ENCODE measurements at places on chromosomes 4 and X. TPM values are rescaled to one million over a fixed set of nuclear protein-coding genes. Genes with fewer than 3 reads are reported as not detected.
A peak's percentile ranks its signal among the peaks of the same experiment; 100 is the strongest.

Gene PITX2
- total RNA-seq, result 8.6 TPM

- no peak for DNase-seq
Observed at GRCh38 chrX:8845060-8845459, 43.9 kb upstream of the FAM9A start.

DNA sequence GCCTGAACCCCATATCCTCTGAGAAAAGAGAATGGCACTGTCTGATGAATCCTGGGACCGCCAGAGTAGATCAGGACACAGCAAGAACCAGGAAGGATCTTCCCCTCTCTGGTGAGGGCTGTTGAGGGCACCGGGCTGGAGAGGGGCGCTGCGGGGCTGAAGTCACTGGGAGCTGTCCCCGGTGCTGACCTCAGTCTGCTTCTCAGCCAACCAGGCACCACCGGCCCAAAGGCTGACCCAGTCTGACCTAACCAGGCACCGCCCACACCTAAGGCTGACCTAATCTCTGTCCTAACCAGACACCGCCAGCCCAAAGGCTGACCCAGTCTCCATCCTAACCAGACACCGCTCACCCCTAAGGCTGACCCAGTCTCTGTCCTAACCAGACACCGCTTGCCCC is 82.8 kb downstream of the CPZ start:
- DNase-seq, result no peak

GRCh38 chrX:137031517-137032340 is 2.1 kb downstream of the GPR101 start:
- no peak for DNase-seq

Gene RHOXF2B
- total RNA-seq, result not detected

- DNase-seq, result no peak
Observed at GRCh38 chr4:136012220-136012619, 1520.1 kb downstream of the PCDH18 start.

DNA sequence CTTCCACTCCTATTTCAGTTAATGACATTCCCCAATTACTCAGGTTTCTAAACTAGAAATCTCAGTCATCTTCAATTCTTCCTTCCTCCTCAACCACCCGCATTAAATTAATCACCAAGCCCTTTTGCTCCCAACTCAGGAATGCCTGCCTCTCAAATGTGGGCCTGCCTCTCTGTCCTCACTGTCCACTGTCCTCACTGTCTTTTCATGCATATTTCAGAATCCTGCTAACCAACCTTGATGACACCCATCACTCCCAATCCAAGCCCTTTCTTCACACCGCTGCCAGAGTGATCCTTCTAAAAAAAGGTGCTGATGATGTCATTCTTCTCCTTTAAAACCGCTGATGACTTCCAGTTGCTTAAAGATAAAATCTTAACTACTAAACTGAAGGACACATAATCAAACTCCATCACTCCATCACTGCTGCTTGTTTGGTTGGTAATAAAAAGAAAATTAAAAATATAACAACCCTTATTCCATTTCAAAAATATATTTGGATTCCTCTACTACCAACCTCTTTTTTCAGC is 5.1 kb upstream of the APBB2 start:
- DNase-seq, result no peak

- DNase-seq, result no peak
Observed at GRCh38 chrX:2751291-2751690, 549 bp upstream of the XG start.

DNA sequence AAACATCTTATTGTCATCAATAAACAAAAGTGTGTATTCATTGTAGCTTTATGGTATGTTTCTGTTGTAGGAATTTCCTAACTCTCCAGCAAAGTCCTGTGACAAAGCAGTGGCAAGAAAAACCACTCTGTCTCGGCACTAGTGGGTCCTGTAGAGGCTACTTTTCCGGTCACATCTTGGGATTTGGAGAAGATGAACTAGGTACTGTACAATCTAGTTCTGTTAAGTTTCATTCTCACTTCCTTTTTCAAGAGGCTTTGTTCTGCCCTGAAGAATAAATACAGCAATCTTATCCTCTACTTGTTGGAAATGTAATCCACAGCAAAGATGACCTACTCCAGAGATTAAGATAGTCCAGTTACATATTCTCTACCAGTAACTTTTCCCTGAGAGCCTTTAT is 69.3 kb downstream of the HHIP start:
- no peak for DNase-seq

DNA sequence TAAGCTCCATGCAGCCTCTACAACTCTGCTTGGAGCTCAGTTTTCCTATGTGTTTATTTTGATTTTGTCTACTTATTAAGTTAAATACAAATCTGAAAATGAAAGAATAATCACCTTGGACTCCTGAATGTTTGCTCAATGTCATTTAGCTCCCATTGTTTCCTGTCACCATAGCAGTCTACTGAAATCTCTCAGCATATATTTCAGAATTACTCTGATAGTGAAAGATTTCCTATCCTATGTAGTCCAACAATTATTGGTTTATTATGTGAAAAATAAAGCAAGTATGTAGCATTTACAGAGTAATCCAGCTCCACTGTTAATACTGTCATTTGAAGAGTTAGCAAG is 168.4 kb downstream of the CBR4 start:
- DNase-seq, result no peak

Gene MAOA
- total RNA-seq, result 11.8 TPM

- DNase-seq, result no peak
Observed at GRCh38 chr4:99670409-99671073, 12.9 kb upstream of the C4orf54 start.

Gene DDIT4L
- not detected for total RNA-seq

DNA sequence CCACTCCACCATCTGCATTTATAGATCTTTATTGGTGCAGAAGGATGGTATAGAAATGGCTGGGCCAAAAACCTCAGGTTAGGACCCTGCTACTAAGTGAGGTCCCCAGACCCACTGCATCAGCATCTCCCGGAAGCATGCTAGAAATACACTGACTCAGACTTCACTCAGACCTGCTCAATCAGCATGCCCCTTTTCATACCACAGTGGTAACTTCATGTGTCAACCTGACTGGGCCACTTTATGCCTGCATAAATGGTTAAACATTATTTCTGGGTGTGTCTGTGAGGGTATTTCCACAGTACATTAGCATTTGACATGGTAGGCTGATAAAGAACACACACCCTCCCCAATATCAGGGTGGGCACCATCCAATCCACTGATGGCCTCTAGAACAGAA is 118.6 kb upstream of the VCX3B start:
- DNase-seq, result no peak

- DNase-seq, result no peak
Observed at GRCh38 chrX:6228720-6229119, at the start of gene NLGN4X. NLGN4X (minus strand) TSS chrX:6228867; CDS start chrX:6151466, 77,401 bp downstream.

DNA sequence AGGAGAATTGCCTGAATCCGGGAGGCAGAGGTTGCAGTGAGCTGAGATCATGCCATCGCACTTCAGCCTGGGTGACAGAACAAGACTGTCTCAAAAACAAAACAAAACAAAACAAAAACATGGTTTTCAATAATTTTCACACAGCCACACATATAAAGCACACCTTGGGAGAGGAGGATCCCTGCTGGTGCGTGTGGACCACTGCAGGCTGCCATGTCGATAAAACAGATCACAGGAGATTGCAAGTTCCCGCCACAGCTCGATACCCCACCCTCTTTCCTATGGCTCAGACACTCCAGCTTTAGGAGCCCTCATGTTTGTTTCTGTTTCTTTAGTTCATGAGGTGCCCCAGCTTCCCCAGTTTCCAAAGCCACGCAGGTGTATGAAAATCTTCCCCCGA is 31.3 kb upstream of the CLDN24 start:
- no peak for DNase-seq

Gene GC
- total RNA-seq, result not detected

GRCh38 chr4:87068583-87069021 is 133.8 kb downstream of the AFF1 start:
- no peak for DNase-seq

Gene FMR1NB
- total RNA-seq, result not detected

DNA sequence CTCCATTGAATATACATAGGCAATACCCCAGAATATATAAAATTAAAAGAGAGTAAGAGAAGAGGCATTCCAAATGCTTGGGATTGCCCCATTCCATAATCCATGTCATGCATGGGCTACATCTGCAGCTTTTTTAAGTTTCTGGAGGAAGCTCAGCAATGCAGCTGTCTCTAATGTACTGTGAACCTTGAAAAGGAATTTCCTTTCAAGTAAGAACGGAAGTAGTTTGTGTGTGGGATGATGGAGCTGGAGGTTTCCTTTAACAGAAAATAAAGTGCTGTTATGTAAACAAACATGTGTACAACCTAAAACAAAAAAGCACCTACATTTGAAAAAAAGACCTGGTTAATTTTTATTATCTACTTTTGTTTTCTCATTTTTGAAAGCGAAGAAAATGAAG is 303.5 kb downstream of the BMPR1B start:
- DNase-seq, result no peak

GRCh38 chr4:21685911-21686310 is 262.7 kb downstream of the KCNIP4 start:
- DNase-seq, result no peak

GRCh38 chr4:41507291-41507947 is 30.5 kb upstream of the LIMCH1 start:
- DNase-seq, result no peak

DNA sequence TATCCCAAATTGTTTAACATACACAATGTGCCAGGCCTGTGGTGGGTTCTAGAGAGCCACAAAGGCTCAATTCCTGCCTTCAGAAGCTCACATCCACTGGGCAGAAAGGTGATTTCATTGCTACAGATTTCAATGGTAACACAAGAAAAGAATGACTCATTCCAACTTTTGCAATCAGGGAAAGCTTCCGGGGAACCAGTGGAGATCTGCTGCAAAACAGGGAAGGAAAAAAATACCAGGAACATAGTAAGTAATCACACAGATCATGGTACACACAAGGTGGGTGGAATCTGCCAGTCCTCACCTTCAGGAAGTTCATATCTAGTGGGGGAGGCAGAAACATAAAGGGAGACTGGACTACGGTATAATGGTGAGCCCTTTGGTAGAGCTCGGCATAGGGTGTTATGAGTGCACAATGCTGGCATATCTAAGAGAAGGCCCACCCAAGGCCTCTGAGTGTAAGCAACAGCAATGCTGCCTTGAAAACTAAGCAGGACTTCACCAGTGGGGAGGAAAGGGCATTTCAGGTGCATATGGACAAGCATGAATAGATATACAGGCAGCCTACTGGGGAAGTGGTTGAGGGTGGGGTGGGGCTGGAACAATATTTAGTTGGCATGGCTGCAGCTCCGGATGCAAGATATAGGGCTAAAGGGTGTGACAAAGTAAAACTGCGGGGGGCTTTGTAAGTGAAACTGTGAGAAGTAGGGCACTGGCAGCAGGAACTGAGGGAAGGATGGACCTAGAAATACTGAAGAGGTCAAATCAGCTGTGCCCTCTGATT is 24.2 kb downstream of the GPRIN3 start:
- DNase-seq, result peak; percentile 76

Gene PPP1R2C
- total RNA-seq, result not detected

DNA sequence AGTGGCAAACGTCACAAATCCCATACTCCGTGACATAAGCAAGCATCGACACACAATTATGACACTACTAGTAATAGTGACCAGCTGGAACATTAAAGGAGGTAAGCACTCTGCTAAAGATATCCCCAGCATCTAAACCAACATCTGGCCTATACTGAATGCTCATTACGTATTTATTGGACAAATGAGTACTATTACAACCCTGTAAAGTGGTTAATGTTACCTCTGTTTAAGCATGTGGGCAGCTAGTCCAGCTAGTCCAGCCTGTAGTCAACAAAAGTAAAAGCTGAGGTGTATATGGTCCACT is 419 bp upstream of the RPGR start:
- no peak for DNase-seq

DNA sequence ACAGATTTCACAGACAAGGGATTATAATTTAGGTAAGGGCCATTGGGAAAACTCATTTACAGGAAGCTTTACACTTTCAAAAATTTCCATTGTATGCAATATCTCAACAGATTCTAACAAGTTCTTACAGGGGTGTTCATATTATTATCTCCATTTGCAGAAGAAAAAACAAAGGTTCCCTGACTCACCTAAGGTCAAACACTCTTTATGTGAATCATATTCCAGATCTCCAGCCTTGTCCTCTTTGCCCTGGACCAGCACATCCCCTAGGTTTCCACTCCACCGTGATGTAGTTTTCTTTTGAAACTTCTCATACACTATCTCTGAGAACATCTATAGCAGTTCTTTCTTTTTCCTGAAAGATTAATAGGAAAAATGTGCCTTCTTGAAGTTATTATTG is 96.4 kb upstream of the HS3ST1 start:
- DNase-seq, result no peak

Gene BEX1
- total RNA-seq, result not detected

DNA sequence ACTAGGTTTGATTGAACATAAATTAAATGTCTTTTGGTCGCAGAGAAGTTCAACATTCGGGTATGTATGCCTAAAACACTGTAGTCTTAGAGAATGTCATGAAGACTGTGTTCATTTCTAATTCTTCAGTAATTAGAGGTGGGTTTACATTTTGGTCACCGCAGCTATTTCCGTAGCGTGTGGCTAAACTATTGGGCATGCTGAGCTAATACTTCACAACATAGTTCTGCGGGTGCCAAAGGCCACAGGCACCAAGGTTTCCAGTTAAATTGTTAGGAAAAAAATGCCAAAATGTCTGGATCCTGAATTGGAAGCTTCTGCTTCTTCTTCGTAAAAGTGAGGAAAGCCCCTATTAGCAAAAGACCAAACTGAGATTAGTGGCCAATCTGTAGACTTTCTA is 25.1 kb downstream of the SMIM31 start:
- DNase-seq, result no peak

DNA sequence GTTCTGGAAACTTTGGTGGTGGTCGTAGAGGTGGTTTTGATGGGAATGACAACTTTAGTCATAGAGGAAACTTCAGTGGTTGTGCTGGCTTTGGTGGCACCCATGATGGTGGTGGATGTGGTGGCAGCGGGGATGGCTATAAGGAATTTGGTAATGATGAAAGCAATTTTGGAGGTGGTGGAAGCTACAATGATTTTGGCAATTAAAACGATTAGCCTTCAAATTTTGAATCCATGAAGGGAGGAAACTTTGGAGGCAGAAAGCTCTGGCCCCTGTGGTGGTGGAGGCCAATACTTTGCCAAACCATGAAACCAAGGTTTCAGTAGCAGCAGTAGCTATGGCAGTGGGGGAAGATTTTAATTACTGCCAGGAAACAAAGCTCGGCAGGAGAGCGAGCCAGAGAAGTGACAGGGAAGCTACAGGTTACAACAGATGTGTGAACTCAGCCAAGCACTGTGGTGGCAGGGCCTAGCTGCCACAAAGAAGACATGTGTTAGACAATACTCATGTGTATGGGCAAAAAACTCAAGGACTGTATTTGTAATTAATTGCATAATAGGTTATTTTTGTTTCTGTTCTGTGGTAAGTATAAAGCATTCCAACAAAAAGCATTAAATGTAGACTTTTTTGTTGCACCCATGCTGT is 23.2 kb upstream of the SOD3 start:
- no peak for DNase-seq

Gene ASB12
- not detected for total RNA-seq

Gene P2RY4
- not detected for total RNA-seq

All from HT-29 (cell line).